Bronchial epithelial cell (primary cell): ENCODE measurements at places on chromosomes 5 and 9.

- no peak for DNase-seq
These were observed 15.7 kb downstream of the FBN2 start for GRCh38 chr5:128522336-128522735.

- peak; percentile 47 for DNase-seq
These were observed 1.3 kb downstream of the SDHA start for GRCh38 chr5:219460-219863.

DNA sequence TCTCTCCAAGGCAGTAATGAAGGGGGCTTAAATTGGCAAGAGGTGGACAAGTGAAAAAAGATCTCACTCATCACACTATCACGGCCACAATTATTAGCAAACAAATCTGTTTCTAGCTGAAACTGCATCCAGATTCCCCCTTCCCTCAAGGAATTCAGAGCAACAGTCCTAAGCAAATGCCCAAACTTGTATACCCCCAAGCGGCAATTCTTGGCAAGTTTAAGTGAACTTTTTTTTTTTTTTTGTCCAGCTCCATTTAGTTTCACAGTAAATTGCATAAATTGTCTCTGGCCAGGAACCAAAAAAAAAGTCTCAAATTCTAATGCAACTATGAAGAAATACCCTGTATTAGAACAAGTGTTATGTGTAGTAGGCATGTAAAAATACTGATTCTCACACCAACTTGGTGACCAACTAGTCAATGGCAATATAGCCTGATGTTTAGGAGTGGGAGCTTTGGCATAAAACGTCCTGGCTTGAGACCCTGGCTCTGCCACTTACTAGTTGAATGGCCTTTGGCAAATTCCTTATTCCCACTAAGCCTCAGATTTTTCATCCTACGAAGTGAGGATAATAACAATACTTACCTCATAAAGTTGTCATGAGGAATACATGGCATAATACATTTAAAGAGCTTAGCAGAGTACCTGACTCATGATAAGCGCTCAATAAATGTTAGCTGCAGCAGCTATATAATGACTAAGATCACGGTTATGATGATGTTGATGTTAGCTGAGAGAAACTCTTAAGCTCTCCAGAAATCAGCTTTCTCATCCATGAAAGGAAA is 193.2 kb downstream of the ADAMTSL1 start:
- peak; percentile 54 for DNase-seq

- no peak for DNase-seq
These were observed 95.1 kb downstream of the HRH2 start for GRCh38 chr5:175752826-175753535.

- DNase-seq: no peak
These were observed 47.4 kb upstream of the SHC3 start for GRCh38 chr9:89225991-89226471.

DNA sequence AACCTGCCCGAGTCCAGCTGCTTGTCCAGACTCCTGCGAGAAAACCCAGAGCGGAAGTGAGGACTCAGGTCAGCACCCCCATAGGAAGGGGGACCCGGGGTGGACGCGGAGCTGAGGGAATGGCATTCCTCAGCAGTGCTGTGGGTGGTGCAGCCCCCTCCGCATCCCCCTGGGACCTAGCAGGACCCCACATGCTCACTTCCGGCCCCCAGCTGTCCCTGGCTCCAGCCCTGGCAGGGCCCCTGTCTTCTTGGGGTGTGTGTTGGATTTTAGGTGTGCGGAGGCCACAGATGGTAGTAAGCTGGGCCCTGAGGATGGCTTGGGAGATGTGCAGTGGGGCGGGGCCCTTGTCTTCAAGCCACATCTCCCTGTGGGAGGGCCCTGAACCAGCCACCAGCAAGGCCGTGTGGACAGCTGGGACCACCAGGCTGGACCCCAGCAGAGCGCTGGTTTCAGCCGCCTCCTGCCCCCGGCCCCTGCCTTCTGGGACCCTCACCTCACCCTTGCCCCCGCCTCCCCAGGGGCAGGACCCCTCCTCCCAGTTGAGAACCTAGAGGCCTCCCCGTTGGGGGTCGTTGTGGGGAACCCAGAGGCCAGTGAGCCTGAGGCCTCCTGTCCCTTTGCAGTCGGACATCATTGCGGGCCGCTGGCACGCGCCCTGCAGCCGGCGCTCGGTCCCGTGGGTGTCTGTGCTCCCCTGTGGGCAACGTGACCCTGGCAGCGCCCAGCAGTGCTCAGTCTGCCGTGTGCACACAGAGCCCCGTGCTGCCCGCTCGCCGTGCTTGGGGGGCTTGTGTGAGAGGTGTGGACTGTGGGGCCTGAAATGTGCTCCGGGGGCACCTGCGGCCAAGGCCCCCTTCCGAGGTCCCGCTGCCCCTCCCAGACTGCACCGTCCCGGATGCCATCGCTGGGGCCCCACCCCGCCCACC is 10.8 kb upstream of the SLC9A3 start:
- DNase-seq: no peak

- no peak for DNase-seq
These were observed 88.9 kb upstream of the TRPM3 start for GRCh38 chr9:71210326-71210725.

DNA sequence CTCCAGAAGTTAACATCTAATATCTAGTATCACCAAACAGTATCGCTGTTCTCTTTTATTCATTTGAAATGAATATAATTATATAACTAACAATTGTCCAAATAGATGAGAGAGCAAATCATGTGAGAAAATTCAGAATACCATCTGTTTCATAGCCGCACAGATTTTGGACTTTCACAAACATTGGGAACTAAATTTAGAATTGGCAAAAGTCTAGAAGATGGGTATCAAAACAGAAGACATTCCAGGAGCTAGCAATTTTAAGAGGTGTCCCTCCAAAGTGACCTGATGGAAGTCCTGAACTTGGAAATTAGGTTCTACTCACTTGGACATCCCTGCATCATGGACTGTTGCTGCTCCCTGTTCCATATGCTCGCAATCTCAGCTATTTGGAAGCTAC is 57.0 kb upstream of the FSD1L start:
- no peak for DNase-seq

GRCh38 chr5:10858307-10858706 is 97.3 kb upstream of the DAP start:
- no peak for DNase-seq

DNA sequence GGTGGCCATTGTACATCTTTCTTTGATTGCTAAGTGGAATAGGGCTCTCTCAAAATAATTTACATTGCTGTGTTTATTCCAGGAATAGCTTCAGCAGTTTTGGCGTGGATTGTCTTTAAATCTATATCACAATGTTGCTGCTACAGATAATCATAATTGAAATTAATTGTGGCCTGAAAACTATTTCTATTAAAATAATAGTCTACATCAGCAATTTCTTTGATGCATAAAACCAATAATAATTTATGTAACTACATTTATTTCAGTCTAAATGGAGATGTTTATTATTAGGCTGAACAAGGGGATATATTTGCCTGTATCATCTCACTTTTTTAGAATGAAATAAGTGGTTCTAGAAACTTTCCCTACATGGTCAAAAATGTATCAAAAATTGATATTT is 456.0 kb upstream of the CTNND2 start:
- no peak for DNase-seq
